ENCODE measurements at places on chromosomes 11 and 22.

DNA sequence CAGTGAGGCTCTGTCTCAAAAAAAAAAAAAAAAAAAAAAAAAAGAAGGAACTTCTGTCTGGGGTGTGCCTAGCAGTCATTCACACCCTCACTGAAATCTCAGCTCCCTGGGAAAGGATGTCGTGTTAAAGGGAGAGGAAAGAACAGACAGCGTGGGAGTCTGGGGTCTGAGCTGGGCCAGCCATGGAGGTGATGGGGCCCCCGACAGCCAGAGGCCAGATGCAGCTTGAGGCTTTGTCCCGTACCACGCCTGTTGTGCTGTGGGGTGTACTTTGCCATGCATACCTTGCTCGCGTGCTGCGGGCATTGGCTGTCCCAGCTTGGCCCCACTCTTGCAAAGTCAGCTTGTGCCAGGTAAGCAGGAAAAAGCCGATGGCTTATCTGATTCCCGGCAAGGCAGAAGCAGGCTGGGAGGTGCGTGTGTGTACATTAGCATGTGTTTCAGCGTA, 4.6 kb downstream of the SYT12 start:
- no peak for DNase-seq

- DNase-seq, result no peak
Measured at GRCh38 chr11:72988821-72989220, 153.3 kb downstream of the FCHSD2 start.

GRCh38 chr11:115325523-115325922, 178.7 kb downstream of the CADM1 start:
- no peak for DNase-seq

DNA sequence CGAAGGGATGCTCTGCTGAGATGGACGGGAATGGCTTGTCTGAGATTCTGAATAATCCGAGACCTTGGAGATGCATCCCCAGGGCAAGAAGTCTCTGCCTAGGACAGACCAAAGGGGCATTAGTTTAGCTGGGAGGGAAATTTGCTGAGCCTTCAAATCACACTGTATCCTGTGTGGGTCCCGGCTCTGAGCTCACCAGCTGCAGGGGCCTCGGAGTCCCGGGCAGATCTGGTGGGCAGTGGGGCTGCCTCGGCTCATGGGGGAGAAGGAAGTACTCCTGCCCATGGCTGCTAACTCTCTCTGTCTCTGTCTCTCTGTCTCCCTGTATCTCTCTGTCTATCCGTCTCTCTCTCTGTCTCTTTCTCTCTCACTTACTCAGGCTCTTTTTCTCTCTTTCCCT, 522.4 kb downstream of the TBC1D22A start:
- no peak for DNase-seq

- peak; percentile 81 for DNase-seq
Measured at GRCh38 chr11:1889224-1889930, 2.3 kb downstream of the PRR33 start.
